ENCODE measurements at places on chromosomes 1 and 21.
A peak's percentile ranks its signal among the peaks of the same experiment; 100 is the strongest.

DNA sequence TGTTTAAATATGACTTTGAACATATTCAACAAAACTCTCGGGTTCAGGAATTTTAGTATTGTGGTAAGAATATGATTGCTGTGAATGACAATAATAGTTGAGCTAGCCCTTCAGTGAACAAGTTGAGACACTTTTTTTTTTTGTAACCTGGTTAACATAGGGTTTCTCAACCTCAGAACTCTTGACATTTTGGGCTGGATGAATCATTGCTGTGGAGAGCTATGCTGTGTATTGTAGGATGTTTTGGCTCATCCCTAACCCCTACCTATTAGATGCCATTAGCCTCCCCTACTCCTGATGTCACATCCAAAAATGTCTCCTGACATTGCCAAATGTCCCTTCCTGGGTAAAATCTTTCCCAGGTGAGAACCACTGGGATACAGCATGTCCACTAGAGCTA, 113.7 kb downstream of the RUNX1 start:
- no peak for DNase-seq

DNA sequence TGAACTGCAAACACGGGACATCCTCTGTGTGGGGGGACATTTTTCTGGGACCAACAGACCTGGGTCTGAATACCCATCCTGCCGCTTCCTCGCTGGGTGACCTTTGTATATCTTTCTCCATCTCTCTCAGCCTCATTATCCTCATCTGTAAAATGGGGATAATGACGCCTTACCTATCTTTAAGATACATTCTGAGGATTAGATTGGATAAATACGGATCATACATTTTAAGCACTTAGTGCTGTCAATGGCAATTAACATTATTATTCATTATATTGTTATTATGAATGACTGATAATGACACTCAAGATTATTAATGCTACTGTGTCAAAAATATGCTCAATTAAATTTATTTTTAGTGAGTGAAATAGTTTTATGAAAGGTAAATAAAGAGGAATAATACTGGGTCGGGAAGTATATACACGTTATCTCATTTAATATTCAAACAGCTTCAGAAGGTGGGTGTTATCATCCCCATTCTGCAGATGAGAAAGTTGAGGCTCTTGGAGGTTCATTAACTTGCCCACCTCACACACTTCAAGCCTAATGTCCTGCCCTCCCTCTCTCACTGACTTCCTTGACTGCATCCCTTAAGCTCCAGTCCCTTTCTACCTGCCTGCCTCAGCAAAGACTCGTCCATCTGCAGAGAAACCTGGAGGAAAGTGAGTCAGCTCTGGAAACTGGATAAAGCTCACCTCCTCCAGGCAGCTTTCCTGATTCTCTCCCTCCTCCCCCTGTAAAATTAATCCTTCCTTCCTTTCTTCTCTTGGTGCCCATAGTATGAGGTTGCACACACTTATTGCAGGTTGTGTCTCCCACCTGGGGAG, 120.7 kb upstream of the JUN start:
- no peak for DNase-seq

GRCh38 chr21:35479065-35479448, 430.0 kb upstream of the RUNX1 start:
- no peak for DNase-seq

- no peak for DNase-seq
Observed at GRCh38 chr1:182392050-182393028, 749 bp upstream of the GLUL start.

DNA sequence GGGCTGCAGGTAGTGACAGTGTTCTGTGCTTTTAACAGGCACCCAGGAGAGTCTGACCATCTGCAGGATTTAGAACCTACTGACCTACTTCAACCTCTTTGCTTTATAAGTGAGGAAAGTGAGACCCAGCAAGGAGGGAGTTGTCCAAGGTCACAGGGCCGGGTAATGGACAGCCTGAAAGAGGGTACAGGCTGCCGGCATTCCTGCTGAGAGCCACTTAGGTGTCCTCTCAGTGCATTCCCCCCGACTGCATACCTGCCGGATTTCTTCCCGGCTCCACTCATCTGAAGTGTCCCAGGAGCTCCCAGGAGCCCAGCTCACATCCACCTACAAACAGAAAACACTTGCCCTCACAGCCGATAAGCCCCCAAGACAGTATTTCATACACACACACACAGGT, 13.9 kb downstream of the PHLDA3 start:
- DNase-seq: no peak

DNA sequence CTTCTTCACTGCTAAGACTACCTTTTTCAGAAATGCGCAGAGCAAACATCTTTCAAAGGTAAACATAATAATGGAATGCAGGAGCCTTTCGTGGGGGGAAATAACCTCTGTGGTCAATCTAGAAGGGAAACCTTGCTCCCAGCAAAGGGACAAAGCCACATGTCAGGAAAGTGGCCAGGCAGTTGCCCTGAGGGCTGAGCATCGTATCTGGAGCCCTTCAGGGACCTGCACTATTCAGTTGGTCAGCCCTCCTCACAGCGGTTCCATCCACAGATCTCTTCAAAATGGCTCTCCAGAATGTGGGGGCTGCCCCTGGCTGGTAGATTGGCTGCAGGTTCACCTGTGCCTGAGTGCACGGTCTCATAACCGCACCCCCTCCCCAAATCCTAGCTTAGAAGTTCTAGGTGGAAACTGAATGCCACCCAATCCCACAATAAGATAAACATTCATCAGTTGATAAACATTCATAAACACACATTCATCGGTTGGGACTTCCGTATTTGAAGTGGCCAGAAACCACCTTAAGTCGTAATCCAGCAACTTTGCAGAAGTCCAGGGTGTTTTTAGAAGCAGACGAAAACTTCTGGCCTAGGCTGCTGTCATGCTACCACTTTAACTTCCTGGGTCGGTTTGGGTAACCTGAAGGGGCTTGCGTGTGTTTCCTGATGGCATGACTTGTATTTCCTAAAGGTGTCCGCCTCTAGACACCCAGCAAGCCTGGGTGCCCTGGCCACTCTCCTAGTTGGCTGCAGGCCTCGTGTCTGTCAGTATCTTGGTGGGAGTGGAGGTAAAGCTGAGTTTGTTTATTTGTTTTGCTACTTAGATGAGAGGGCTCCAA, 50.5 kb downstream of the RASSF5 start:
- peak; percentile 25 for DNase-seq

GRCh38 chr1:162069334-162070093, at the start of gene NOS1AP:
Gene NOS1AP, plus strand, starts transcription at chr1:162069691. Its CDS starts 487 bp downstream, at chr1:162070178.
- DNase-seq: peak; percentile 61

DNA sequence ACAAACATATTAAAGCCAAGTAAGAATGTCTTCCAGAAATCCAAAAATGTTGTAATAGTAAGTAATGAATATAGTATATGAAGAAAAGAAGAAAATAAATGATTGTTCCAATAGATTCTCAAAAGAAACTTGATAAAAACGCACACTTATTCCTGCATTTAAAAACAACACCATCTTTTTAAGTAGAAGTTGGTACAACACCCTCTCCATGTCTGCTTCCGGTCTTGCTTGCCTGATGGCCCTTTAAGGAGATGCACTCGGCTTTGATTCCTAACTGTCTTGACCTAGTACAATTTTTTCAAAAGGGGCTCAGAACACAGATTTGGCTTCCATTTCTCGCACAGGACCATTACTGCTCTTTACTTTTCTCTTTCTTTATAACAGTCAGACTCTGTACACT, 9.0 kb downstream of the CLCA1 start:
- DNase-seq: no peak

DNA sequence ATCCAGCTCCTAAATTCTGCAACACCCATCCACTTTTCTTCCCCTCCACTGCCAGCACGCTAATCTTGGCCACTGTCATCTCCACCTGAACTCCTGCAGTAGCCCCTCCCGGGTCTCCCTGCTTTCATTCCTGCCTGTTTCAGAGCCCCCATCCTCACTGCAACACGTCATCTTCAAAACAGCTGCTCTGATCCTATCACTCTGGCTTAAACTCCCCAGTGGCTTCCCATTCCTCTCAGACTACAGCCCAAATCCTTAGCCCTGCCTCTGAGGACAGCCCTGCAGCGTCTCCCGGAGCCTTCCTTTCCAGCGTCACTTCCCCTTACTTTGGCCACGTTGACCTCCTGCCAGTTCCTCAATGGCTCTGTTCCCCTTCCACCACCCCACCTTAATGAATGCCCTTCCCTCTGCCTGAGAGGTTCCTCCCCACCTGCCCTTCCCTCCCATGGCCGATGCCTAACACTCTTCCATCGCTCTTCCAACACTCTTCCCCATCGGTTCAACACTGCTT, 22.9 kb upstream of the IFNAR2 start:
- DNase-seq: no peak

GRCh38 chr1:50968158-50968820, 1.8 kb upstream of the CDKN2C start:
- DNase-seq: peak; percentile 73

DNA sequence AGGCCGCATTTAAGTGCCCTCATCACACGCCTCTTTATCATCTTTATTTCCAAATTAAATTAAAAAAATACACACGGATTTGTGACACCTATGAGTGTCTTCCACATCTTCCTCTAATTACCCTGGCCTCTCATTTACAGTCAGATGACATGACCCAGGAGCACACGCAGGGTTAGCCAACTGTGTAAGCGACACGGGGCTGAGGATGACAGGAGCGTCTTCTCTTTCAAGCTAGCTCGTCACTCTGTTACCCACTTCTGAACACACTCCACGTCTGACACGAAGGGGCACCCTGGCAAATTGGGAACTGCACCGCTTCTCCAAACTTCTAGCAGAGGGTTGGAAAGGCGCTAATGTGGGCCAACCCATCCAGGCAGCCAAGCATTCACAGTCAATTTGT, 112.1 kb downstream of the SMYD2 start:
- no peak for DNase-seq

- DNase-seq: no peak
Observed at GRCh38 chr1:81757398-81758020, 43.2 kb upstream of the ADGRL2 start.

DNA sequence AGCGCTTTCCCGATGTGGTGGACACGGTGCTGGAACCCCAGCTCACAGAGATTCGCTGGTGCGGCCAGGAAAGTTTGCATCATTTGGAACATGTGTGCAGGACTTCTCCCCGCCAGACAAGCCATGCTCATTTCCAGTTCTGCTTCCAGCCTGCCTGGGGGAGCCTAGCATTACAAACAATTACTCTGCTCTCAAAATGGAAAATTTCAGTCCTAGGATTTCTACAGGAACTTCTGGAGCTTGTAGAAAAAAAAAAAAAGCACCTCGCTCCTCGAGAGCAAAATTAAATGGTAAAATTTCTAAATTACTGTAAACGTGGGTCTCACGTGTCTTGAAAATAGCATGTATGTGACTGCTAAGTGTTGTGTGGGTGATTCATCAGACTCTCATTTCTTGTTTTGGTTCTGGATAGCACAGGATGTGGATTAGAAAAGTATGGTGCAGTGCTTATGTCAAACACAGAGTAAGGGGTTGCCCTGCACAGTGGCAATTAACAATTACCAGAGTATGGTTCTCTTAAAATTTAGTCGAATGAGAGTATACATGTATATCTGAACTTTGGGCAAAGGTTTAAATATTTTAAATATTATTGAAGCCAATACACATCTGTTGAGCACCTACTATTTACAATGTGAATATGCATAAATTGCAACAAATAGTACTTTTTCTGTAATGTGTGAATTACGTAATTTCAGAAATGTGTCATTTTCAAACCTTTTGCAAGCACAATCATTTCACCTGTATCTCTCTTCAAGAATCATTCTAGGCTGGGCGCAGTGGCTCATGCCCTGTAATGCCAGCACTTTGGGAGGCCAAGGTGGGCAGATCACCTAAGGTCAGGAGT, 61.8 kb upstream of the PTGFRN start:
- DNase-seq: no peak

DNA sequence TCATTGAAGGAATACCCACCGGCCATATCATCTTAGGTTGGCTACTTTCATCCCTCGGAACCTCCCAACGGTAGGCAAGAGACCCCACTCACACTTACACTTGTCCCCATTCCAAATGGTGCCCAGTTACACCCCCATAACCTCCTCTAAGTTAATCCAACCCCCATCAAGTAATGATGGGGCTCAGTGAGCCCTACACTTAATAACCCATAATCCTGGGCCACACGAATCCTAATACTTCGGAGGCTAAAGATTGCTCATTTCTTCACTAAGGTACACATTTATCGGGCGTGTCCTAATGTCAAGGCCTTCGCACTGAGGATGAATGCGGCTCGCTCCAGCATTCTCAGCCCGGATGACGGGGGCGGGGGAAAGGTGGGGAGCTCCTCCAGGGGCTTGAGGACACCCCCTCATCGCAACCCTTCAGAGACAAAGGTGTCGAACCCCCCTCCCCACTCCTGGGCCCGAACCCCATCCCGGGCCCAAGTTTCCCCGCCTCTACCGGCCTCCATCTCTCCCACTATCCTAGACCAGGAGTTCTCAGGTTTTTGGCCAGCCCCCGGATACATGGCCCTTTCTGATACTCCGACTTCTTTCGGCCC, 435 bp downstream of the ILF2 start:
- no peak for DNase-seq

- DNase-seq: no peak
Observed at GRCh38 chr1:39297551-39297950, 93.1 kb downstream of the MACF1 start.

- no peak for DNase-seq
Observed at GRCh38 chr1:177753655-177754054, 216.2 kb downstream of the SEC16B start.

- no peak for DNase-seq
Observed at GRCh38 chr1:169676001-169676400, 35.4 kb downstream of the SELL start.

- no peak for DNase-seq
Observed at GRCh38 chr1:212827831-212828278, 19.6 kb downstream of the SPATA45 start.

- DNase-seq: no peak
Observed at GRCh38 chr1:44314452-44314851, 40.6 kb downstream of the ERI3 start.

GRCh38 chr1:229461032-229461668, 27.3 kb upstream of the ACTA1 start:
- DNase-seq: no peak

DNA sequence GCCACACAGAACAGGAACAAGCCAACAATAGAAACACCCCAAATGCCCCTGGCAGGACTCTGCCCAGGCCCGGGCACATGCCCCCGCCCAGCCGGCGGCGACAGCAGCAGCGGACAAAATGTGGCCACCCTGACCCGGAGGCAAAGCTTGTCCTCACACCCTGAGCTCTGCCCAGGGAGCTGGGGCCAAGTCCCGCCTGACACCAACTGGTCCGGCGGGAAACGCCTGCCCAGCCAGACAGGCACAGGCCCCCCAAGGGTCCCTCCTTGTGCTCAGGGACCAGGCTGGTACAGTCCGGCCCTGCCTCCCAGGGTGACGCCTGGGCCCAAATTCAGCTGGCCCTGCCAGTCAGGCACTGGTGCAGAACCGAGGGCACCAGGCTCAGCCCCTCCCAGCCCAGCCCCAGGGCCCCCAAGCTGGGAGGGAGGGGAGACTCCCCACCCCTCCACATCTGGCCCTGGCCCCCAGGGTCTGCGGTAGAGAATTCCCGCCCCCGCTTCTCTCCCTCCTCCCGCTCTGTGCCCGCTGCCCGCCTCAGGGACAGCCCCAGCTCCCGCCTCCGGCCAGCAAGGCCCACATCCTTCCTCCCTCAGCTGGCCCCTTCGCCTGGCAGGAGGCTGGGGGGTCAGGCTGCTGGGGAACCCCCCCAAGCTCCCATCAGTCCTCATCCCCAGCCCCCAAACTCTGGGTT, 2.0 kb downstream of the AHDC1 start:
- DNase-seq: no peak

- no peak for DNase-seq
Observed at GRCh38 chr1:91600431-91601337, 100.0 kb downstream of the CDC7 start.

GRCh38 chr1:49526672-49527071, 497.1 kb downstream of the AGBL4 start:
- no peak for DNase-seq

- no peak for DNase-seq
Observed at GRCh38 chr1:157994704-157995582, 1.5 kb downstream of the KIRREL1 start.
